Brain (organoid and tissue), 16 donors: ENCODE measurements at places on chromosomes 2 and 18.

DNA sequence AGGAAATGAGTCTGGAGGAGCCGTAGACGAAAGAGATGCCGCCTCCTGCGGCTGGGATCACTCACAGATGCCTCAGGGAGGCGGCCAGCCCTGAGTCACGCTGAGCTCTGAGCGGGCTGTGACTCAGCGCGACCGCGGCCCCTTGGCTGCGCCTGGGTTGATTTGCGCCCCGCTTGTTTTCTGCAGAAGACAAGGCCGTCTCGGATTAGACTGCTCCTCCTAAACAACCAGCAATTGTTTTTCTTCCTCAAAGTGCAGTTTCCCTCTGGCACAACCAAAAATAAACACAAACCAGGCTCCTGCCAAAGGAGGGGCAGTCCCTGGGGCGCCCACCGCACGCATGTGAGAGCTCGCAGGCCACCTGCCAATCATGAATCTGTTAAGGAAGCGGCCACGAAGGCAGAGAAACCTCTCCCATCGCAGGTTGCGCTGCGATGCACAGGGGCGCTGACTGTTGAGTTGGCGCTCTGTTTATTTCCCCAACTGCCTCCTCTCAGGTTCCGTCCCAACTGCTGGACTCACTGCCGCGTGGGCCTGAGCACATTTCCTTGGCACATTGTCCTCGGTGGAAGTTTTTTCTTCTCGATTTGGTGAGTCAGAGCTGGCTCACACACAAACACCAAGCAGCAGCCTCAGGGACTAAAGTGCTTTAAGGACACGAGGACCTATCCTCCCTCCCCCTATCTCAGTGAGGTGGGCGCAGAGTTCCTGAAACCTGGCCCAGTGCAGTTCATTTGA is 85.2 kb upstream of the NDUFV2 start:
- no peak for DNase-seq

- DNase-seq = no peak
These were observed 234.1 kb downstream of the CCDC102B start for GRCh38 chr18:69032009-69032408.

- DNase-seq = no peak
These were observed 340.3 kb downstream of the CYRIA start for GRCh38 chr2:16325016-16325975.

DNA sequence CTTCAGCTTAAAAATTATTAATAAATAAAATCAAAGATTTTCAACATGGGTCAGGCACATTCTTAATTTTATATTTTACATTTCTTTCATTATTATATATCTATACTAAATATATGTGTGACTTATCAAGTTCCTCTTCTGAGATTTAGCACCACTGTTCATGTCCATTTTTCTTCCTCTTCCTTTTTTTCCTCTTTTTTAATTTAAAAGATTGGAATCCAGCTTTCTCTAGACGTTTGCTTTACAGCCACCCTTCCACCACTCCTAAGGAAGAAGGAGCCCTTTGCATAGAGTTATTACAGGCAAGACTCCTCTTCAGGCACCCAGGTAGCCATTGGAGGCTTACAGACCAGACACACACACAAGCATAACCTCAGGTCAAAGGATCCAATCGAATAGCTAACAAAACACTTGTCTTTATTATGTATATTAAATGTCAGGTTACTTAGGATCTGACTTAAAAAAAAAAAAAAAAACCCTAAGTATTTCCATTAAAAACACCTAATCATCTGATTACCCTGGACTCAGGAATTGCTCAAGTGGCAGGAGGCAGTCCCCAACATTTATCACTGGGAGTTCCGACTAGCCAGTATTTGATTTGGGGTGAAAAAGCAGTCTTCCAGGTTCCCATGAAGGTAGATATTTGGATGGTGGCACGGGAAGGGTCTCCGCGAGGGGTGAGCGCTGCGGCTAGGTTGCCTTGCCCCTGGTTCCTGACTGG is 2.4 kb upstream of the ZEB2 start:
- peak; percentile 11 for DNase-seq

DNA sequence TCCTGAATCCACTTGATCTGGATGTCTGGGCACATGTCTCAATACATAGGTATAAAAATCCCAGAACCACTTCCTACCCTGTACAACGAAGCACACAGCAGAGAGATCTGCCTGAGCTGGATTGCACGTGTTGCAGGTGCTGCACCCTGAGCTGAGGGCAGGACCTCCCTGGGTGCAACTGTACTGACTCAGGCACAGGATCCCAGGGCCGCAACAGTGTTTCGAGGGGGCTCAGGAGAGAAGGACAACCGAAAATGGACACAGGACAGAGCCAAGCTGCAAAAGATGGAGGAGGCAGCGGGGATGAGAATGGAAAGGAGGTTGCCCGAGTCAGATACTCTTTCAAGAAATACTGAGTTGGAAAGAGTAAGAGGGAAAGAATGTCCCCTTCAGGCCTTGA is 354.1 kb downstream of the EIPR1 start:
- no peak for DNase-seq

DNA sequence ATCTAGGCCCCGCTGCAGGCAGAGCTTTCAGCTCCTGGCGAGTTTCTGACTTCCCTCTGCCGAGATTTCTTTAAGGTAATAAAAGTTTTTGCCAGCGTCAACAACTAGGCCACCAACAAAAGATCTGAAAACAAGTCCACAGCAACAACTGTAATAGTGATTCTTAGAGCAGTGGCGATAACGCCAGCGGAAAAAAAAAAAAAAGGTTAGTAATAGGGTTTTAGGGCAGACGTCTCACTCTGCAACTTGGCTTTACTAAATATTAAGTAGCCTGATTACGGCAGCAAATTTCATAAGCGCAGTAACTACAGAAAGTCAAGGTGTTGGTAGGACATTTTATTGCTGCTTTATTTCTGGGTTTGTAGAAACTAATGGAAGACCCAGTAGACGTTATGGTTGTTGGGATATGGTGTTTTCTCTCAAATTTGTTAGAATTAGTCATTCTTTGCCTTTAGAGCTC is 481 bp downstream of the SLC30A6 start:
- no peak for DNase-seq

DNA sequence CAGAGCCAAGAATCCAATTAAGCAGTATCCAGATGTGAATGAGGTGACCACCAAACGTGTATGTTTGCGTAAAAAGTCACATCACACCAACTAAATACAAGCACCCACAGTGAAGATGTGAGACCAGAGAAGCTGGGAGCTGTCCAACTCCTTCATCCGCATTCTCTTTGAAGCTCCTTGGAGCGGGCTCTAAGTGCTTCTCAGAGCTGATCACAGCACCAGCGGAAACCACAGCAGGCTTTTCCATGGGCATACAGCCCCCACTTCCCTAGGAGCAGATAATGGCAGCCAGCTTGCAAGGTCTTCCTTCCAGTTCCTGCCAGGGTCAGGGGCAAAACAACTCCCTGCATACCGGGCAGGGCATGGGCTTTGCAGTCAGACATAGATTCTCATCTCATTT is 36.4 kb downstream of the REEP1 start:
- DNase-seq = no peak

GRCh38 chr2:170191166-170191866 is 13.4 kb downstream of the MYO3B start:
- DNase-seq = no peak

DNA sequence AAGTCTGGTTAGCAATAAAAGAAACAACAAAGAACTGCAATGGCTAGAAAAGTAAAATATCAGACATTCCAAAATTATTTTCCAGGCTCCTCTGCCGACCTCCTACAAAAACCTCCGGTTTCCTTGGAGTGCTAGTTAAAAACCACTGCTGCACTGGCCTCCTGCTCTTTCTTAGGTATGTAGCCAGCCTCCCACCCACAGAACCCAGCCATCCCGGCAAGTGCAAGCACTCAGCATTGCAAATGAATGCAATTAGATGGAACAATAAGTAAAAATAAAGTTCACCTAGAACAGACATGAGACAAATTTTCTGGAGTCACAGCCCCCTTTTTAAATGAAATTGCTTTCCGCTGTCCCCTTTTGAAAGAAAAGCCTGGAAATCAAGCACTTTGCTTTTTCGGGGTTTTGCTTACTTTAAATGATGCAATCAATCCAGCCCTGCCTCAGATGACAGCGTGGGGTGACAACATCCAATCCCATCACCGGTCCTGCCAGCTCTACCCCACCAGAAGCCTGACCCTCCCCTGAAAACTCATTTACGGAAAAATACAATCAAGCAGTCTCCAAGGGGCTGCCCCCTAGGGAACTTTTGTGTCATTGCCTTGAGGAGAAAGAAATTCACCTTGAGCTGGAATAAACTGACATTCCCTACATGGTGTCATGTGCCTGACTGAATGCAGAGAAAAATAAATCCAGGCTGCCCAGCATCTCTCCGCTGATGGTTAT is 199.8 kb downstream of the EPHA4 start:
- peak; percentile 80 for DNase-seq

DNA sequence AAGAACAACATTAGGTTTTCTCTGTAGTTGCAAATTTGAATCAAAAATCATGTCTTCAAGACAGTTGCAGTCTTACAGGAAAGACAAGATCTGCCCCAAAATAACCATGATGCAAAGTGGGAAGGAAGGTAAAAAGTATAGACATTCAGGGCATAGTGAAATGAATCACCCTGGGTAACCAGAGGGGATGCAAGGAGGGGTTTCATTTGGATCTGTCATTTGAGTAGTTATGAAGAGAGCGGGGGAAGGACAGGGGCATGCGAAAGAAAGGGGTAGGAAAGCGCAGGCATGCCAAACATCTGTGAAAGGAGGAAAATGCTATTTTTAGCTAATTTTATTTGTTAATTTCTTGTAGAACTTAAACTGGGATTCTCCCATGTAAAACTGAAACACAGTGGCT is 219.1 kb upstream of the BOD1L2 start:
- DNase-seq = no peak

GRCh38 chr2:86016581-86016980 is 89.1 kb downstream of the POLR1A start:
- DNase-seq = no peak

GRCh38 chr2:65382776-65383357 is 49.5 kb downstream of the SPRED2 start:
- DNase-seq = peak; percentile 18

DNA sequence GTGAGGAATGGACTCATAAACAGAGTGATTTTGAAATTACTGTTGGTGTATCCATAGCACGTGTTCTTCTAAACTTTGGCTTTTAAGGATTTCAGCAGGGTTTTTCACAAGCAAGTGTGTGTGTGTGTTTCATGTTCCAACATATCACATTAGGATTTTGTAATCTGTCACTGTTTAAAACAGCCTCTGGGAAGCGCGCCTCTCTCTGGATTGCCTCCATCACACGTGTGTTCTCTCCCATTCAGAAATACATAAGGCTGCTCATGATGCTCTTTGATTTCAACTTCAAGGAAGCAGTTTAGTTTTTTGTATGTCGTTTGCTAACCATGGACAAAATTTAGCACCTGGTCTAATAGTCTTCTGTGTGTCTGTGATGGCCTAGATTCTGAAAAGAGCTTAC is 370.4 kb downstream of the MTX2 start:
- DNase-seq = no peak

GRCh38 chr18:69777248-69777647 is 170.4 kb downstream of the CD226 start:
- DNase-seq = no peak

- no peak for DNase-seq
These were observed 131.6 kb downstream of the NXPH2 start for GRCh38 chr2:138648606-138649005.
